Effector memory CD8-positive, alpha-beta T cell (primary cell): ENCODE measurements at places on chromosomes 6 and 20.

GRCh38 chr20:45538209-45538799, 978 bp downstream of the WFDC6 start:
- no peak for DNase-seq

DNA sequence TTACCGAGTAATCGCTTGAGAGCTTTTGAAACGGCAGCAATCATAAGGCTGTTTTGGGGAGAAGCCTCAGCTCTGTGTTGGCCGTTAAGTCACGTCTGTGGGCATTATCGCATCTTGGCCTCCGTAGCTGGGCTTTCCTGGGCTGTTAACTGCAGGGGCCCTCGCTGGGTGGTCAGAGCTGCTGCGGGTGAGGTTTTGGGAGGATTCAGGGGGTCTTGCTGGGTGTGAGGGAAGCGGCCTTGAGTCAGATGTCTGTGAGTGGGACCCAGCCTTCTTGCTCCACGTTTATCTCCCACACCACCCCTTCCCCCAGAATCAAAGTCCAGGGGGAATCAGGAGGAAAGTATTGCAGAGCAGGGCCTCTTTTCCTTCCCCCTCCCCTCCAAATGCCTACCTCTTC, 3.2 kb upstream of the APCDD1L start:
- no peak for DNase-seq

DNA sequence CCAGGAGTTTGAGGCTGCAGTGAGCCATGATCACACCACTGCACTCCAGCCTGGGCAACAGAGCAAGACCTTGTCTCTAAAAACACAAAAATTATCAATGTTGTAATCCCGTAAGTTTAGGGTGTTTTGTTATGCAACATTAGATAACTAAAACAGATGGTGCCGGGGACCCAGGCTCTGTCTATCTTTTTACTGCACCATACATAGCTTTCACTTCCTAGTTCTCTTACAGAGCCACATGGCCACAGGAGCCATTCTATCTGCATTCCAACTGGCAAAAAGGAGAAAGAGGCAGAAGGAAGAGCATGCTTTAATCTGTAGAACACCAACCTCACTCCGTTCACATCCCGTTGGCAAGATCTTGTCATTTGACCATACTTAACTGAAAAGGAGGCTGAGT, 5.4 kb upstream of the TCF15 start:
- DNase-seq: no peak

- DNase-seq: no peak
These were observed 6.4 kb downstream of the HINT3 start for GRCh38 chr6:125962900-125963497.

DNA sequence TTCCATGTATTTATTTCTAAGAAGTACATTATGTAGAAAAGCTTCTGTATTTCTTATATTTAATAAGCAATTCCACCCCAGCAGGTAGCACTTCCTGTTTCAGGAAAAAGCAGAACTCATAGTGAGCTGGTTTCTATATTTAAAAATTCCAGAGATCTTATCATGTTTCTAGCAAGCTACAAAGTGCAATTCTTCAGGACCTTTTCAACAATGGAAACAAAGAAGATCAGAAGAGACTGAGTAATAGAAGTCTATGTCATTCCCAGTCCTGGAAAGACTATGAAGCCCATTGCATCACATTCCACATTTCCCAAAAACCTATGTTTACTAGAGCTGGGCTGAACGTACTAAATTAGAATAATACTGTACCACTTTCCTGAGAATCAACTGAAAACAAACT, 302.6 kb upstream of the NRSN1 start:
- DNase-seq: no peak

- no peak for DNase-seq
These were observed 96.9 kb downstream of the JPH2 start for GRCh38 chr20:44089987-44090674.

- no peak for DNase-seq
These were observed 7.9 kb downstream of the AARS2 start for GRCh38 chr6:44305200-44305725.

DNA sequence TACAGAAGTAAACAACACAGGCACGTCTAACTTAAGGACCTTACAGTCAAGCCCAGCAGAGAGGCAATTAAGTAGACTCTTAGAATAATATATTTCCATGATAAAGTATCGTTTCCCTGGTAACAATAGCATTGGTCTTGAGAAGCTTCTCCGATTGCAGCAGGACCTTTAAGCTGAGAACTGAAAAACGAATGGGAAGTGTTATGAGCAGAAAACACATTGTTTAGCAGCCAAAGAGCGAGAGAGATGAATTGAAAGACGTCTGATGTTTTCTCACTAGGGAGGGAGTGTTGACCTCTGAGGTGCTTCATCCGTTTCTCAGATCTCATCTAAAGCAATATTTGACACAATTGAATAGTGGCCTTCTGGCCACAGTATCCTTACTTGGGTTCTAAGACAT, 855 bp downstream of the BYSL start:
- no peak for DNase-seq

- DNase-seq: no peak
These were observed 1514.1 kb upstream of the DEFB115 start for GRCh38 chr20:29743101-29743931.

DNA sequence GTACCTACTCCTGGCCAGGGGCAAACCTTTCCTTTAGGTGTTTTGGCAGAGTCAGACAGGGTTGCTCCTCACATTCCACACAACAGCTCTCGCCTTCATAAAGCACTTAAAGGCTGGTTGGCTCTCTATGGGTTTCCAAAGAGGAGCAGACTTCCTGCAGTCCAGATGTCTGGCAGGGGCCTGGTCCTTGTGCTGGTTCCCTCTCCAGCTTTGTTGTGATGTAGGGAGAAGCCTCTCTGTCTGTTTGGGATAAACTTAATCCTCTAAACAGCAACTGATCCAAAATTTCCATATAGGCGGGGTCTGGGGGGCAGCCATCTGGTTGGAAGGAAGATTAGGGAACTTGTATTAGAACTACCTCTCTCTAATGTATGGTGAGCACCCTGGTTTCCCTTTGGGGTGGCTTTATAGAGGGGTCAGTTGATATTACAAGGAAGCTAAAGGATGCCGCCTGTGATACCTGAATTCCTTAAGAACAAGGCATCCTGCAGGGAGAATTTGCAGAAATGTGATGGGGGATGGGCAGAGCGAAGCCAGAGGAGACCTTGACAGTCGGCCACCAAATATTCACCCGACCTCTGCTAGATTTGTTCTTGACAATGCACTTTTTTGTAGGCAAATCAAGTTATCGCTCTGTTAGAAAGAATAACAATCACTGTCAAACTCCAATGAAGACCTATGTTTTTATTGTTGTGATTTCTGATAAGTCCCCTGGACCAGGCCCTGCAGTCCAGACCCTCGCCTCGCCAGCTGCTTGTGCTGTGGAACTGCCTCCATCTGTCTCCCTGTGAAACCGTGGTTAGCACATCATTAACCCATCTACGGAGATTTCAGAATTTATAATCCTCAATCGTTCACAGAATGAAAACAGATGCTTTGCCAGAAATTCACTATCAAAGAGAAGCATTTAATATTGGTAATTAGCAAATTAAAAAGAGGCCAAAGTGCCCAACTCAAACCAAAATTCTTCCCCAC, 94.0 kb upstream of the RALGAPA2 start:
- DNase-seq: no peak

GRCh38 chr6:29710281-29710941, 12.8 kb upstream of the HLA-F start:
- no peak for DNase-seq

GRCh38 chr20:53487461-53488200, 106.0 kb downstream of the ZNF217 start:
- DNase-seq: no peak

DNA sequence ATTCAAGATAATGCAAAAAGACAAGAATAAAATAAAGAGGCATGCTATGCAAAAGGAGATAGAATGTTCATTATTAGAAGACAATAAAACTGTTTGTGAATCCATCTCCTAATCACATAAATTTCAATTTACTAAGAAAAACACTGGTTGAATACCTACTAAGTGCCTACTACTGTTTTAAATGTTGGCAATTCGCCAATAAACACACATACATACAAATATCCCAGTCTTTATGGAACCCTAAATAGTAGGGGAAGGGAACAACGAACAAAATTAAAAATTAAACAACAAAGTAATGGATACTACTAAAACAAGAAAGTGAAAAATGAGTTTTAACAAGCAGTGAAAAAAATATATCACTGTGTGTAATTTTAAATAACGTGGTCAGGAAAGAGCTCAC, 158.5 kb downstream of the TBC1D32 start:
- DNase-seq: no peak

DNA sequence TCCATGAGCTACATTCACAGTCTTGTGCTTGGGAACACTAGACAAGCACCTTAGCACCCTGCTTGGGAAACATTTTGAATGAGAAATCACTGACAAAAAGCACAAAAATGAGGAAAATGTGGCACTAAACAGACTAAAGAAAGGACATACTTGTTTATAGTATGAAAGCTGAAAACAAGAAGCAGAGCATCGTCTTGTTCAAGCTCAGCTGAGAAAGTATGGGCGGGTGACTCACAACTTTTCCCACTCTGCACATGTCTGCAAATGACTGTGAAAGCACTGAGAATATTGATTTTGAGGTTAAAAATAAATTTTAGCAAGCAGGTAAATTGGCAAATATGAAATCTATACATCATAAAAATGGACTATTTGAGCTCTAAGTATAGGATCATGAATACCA, 725.3 kb downstream of the COL12A1 start:
- no peak for DNase-seq

DNA sequence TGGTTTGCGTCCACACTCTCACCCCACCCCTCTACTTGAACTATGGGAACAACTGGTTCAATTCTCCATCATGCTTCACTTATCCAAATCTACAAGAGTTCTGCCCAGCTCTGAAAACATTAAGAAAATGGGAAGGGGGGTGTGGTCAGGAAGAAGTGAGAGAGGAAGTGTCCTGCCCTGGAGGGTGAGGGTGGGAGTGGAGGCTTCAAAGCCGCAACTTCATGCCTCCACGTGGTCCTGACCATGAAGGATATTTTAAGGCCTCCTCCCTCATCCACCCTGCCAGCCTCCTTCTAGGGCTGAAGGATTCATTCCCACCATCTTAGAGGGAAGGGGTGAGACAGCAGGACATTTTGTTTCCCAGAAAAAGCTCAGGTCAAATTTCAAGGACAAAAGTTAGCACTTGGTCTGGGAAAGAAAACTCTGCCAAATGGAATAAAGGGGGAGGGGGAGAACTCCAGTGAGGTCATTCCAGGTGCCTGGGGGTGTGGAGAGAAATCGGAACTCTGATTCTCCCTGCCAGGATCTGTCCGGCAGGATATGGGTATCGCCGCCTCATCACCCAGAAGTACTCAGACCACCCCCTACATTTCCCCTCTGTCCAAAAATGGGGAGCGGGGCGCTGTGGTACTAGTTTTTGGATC, 4.9 kb downstream of the RIMS4 start:
- no peak for DNase-seq

- DNase-seq: no peak
These were observed 148.9 kb downstream of the BCAS1 start for GRCh38 chr20:53921443-53921973.

GRCh38 chr20:53073636-53074415, 101.7 kb downstream of the TSHZ2 start:
- no peak for DNase-seq

GRCh38 chr6:43862925-43863324, 92.9 kb downstream of the VEGFA start:
- DNase-seq: no peak

GRCh38 chr20:64062596-64063388, at the start of gene TCEA2:
Gene TCEA2, plus strand, starts transcription at chr20:64063198. Its CDS starts 115 bp downstream, at chr20:64063313.
- DNase-seq: peak; percentile 88

DNA sequence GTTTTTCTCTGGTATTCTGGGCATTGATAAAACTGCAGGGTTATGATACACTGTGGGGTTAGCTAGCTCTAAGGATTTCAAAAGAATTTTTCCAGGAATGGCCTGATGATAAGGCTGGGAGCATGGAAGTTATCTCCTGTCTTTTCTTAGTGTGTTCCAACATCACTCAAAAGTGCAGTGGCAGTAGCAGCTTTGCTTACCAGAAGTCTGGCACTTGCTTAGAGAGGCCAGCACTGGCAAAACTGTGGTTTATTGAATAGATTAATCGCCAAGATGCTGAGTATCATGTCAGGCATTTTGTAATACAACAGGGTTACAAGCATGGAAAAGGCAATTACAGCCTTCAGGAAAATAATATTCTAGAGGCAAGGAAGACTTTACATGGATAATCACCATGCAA, 719.5 kb upstream of the GJE1 start:
- DNase-seq: no peak

DNA sequence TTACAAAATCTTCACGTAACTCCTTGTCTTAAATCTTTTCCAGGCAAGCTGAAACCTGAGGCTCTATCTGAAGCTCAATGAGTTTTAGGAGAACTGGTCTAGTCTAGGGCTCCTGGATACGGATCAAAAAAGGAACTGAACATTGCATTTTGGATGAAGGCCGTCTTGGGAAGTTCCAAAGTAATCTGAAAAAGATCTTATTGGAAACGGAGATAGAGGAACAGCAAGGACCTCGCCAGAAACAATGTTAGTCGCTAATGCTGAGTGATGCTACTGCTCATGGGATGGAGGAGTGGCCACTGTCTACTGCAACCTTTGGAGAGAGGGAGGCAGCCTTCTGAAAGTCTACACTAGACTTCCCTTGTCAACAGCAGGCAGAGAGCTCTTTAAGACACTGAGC, 91.4 kb upstream of the ATXN1 start:
- DNase-seq: no peak

- no peak for DNase-seq
These were observed 20.5 kb downstream of the LAMA4 start for GRCh38 chr6:112233847-112234246.

DNA sequence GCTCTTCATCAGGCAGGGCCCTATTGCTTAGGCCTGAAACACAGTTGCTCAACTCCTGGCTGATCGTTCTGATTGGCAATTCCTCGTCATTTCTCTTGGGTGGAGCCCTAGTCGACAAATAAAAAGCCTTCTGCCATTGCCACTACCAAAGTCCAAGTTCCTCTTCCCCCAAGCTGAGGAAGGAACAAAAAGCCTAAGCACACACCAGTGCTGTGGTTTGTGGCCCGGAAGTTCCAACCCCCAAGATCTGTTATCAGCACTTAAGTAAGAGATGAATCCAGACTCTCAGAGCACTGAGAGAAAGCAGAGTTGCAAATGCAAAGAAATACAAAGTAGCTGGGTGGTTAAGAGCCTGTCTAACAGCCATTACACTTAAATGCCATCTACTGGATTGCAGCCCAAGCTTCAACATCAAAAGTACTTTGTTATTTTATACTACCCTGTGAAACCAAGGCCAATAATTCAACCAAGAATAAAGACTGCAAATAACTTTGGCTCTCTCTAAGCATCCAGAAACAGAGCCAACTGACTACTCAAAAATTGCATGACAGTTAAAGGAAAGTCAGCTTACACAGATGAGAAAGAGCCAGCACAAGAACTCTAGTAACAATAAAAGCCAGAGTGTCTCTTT, 1024.0 kb downstream of the GRIK2 start:
- DNase-seq: no peak

GRCh38 chr6:46378882-46379416, 112.3 kb downstream of the RCAN2 start:
- no peak for DNase-seq

DNA sequence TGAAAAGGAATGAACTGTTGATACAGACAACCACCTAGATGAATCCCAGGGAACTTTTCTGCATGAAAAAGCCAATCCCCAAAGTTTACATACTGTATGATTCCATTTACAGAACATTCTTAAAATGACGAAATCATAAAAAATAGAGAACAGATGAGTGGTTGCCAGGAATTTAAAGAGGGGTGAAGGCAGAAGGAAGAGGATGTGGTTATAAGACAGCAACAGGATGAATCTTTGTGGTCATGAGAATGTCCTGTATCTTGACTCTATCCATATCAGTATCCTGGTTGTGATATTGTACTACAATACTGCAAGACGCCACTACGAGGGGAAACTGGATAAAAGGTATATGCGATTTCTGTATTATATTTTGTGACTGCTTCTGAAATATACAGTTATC, 70.1 kb upstream of the EMILIN3 start:
- no peak for DNase-seq
